ENCODE measurements at places on chromosomes 6 and 20.

DNA sequence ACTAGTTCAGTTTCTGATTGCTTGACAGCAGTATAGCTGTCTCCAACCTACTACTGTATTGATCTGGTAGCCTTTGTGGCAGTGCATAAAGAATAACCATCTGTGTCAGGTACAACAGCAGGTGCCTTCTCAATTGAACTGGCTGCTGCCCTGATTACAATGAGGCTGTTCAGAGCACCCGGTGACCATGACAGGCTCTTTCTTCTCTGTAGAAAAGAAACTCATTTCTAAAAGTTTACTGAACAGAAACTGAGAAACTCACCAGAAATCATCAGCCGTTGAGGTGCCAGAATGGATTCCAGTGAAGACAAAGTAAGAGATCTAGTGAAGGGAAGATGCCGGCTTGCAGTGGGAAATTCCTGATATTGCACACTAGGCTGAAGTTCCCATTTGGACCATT, 954.4 kb downstream of the PHF3 start:
- DNase-seq, result no peak

DNA sequence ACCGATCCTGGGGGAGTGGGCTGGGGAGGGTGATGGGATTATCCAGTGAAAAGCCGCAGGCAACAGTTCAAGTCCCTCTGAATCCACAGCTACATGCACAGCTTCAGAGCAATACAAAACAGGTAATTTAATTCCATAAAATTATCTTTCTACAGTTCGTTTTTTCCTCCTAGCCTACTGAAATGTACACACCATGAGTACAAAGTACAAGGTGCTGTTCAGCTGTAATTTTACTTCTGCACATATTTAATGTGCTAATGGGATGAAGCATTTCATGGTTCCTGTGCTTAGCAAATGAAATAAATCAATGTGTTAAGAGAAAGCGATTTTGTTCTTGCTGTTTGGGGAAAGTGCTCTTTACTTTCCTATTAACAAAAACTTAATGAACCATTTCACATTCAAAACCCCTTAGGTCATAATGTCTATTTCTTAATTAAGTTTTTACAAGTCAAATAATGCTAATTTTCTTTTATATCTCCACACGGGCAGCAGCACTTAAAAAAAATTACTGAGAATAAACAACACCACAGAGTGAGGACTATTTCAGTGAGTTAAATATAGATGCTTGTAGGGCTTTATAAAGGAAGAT, 71.8 kb downstream of the INSM1 start:
- DNase-seq, result no peak

- DNase-seq, result no peak
These were observed 82.6 kb upstream of the BMP5 start for GRCh38 chr6:55957961-55958422.

DNA sequence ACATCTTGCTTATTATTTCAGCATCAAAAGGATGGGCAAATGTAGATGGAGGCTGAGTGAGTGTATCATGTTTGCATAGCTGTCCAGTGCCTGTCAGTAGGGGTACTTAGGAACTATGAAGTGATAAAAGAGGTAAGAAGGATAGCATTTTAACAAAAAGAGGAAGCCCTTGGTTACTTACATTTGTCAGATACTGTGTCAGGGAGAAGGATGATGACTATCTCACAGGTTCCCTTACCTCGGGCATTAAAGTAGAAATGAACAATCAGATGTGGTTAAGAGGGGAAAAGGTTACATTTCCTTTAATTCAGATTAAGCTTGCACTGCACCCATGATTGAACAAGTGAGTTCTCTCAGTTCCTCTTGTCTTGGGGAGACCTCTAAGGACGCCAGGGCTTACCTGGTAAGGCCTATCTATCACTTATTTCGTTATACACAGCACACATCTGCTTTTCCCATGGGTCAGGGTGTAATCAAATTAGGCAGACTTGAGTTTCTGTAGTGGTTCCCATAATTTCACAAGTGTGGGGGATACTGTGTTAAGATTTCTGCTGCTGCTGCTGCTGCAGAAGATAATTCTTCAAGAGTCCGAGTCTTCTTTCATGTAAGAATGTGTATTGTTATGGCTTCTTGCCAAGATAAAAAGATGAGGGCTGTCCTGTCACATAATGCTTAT, 4.5 kb downstream of the FOXO3 start:
- no peak for DNase-seq

DNA sequence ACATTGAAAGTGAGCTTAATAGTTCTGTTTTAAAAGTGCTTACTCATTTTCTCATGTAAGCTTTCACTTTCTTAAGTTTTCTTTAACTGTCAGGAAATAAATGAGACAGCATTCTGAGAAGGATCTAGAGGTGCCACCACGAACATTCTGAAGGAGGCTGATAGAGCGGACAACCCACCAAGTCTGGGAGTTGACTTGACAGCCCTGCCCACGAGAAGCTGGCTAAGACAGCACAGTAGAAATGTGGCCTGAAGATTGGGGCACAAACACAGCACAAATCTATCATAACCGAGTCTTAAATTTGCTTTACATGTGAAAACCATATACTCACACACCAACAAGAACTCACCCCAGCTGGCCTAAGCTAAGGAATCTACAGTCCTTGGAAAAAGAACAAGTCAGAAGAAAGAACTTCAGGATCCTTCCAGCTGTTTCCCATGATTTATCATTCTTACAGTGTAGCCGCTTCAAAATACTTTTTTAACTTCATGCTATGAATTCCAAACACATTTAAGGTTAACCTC, 144.2 kb upstream of the TNFAIP3 start:
- DNase-seq, result no peak

DNA sequence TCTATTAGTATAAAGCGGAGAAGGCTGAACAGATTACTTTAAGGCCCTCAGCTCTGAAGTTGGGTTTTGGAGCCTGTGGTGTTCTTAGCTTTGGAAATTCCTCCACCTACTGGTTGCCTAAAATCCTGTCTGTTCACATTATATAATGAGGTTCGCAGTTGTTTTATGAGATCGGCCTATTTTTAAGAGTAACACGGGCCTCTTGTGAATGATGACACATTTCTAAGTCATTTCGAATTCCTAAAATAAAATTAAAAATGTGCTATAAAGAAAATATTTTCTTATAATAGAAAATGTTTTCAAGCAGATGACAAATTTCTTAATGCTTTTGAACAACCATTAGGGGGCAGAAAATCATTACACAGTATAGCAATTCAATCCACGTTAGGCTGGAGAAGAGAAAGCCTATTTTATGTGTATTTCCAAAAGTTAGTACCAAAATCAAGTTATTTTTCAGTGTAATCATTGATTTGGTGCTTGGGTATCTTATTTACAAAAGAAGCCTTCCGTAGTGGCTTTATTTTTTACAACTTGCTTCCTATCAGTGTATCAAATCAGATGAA, 15.8 kb upstream of the FAM8A1 start:
- peak; percentile 59 for DNase-seq
